ENCODE measurements at places on chromosomes 1 and 21. TPM values are rescaled to one million over a fixed set of nuclear protein-coding genes. Genes with fewer than 3 reads are reported as not detected.

- no peak overlapping the region for H3K4me3 ChIP-seq
- H3K27me3 ChIP-seq: no peaks in the 10 kb centered on the region
- H3K27ac ChIP-seq: no peak overlapping the region
- peaks cover 10% of the 10 kb centered on the region for H3K4me1 ChIP-seq
- DNase-seq: no peak
Observed at GRCh38 chr1:46171871-46172270, 3.0 kb upstream of the TSPAN1 start.

DNA sequence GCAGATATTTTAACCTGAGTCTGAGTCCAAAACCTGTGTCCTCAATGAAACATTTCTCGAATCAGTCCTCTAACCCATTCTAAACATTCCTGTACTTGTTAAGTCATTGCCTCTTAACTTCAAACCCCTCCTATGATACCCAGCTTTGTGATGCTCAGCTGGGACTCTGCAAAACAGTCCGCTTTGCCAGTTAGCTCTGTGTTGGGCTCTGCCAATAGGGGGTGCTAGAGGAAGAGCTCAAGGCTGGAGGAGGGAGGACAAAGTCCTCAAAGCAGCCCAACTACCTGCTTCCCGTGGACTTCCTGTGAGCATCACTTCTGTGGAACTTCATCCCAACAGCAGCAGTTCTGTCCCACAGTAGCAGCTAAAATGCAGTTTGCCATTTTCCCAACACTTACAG is 38.1 kb upstream of the SYT14 start:
- H3K27ac ChIP-seq: no peak overlapping the region
- no peaks in the 10 kb centered on the region for H3K4me1 ChIP-seq
- H3K27me3 ChIP-seq: no peaks in the 10 kb centered on the region
- no peaks in the 10 kb centered on the region for H3K36me3 ChIP-seq
- no peak overlapping the region for H3K4me3 ChIP-seq

DDI2 gene
- total RNA-seq: 29.1 TPM

DNA sequence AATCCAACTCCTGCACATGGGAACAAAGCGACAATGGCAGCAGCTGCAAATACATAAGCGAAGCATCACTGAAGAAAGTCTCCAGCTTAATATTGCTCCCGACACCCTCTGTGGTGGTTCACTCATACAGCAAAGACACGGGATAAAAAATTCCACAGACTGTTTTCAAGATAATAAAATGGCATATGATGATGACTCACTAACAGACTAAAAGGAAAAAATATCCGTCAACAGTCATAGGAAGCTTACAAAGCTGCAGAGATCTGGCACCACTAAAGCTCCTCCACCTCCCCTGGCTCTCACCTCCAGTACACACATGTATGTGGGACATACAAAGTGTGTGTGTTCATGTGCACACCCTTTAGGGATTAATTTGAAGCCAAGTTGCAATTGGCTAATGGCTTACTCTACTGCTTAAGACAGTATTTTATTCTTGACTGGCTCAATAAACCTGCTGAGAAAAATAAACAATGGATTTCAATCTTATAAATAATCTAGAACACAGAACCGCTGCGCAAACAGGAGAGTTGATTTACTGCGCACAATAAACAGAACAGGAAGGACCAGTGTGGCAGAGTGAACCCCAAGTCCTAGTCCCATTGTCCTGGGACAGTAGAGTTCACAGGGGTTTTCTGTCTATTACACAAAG is 94.4 kb downstream of the SLC45A1 start:
- H3K4me3 ChIP-seq: no peak overlapping the region

- peaks cover 9% of the 10 kb centered on the region for H3K4me1 ChIP-seq
- peak overlapping the region; percentile 89 for H3K4me3 ChIP-seq
- no peaks in the 10 kb centered on the region for H3K27me3 ChIP-seq
- no peaks in the 10 kb centered on the region for H3K36me3 ChIP-seq
Observed at GRCh38 chr1:6391951-6392808, 1.4 kb downstream of the ACOT7 start.

GRCh38 chr1:32893198-32894018 is 7.1 kb downstream of the HPCA start:
- H3K27ac ChIP-seq: no peak overlapping the region
- H3K27me3 ChIP-seq: peaks cover 16% of the 10 kb centered on the region
- H3K4me1 ChIP-seq: no peaks in the 10 kb centered on the region

DNA sequence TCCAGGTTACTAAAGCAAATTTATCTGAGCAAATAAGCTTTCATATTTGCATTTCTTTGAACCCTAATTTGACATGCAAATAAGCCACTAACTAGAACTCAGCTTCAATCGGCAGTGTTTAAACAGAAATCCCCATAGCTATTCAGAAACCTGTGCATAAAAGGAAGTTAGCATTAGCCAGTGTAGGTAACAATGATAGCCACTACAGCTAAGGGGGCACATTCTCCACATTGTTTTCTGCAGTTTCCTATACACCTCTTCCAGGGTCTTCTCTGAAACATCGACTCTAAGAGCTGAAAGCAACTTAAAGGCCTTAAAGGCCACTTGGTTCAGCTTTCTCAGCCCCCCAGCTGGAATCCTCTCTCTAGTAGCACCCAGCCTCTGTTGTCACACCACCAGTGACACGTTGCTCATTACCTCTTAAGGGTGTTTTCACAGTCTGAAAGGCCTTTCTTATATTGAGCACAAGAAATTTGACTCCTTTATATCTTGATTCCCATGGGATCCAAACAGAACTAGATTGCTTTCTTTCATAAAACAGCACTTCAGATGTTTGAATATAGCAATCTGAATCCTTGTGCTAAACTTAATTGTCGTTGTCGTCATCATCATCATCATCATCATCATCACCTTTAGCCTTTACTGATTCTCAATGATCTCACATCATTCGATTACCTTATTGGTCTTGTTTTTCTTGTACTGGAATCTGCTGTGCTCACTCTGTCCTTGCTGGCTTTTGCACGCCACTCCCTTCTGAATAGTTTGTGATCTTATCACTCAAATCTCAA is 93.9 kb upstream of the DAB1 start:
- H3K36me3 ChIP-seq: no peaks in the 10 kb centered on the region
- H3K27me3 ChIP-seq: no peaks in the 10 kb centered on the region
- no peak for DNase-seq
- H3K4me1 ChIP-seq: no peaks in the 10 kb centered on the region
- no peak overlapping the region for H3K27ac ChIP-seq

DNA sequence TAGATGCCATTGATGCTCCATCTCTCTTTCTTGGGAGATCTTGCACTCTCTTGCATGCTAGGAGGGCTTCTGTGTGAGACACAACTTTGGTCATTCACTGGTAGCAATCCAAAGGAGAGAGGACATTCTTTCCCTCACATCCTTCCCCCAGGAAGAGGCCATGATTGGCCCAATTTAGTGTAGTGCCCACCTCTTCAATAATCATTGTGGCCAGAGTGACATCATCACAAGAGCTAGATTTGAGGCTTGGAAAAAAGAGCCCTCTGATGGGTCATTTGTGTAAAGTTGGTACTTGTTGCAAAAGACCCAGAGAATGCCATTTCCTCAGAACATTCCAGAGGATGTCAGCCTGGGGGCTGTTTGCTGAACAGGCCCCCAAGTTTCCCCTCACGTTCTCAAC is 30.2 kb downstream of the S100A6 start:
- no peak overlapping the region for H3K27ac ChIP-seq
- no peak overlapping the region for H3K4me3 ChIP-seq
- H3K4me1 ChIP-seq: no peaks in the 10 kb centered on the region
- DNase-seq: no peak
- no peaks in the 10 kb centered on the region for H3K36me3 ChIP-seq

- no peaks in the 10 kb centered on the region for H3K27me3 ChIP-seq
- H3K4me3 ChIP-seq: no peak overlapping the region
- no peak for DNase-seq
Observed at GRCh38 chr1:86971778-86972177, 57.3 kb downstream of the HS2ST1 start.

- H3K27ac ChIP-seq: no peak overlapping the region
- DNase-seq: no peak
- no peaks in the 10 kb centered on the region for H3K27me3 ChIP-seq
- no peaks in the 10 kb centered on the region for H3K36me3 ChIP-seq
Observed at GRCh38 chr1:214331827-214332423, 51.0 kb downstream of the SMYD2 start.

DNA sequence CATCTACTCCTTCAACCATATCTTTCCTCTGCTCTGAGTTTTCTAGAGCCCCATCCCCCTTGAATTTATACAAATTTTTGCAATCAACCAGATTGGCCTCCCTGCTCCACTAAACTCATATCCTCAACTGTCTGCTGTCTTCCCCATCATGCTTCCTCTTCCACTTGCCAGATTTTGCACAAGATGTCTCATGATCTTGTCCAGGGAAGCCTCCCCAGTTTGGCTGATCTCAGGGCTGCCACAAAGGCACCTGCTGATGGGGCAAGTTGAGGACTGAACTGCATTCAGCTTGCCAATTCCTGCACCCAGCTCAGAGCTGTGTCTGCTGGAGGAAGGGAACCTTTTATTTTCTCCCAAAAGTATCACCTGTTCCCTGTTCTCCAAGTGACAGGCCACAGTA is 3.9 kb upstream of the KCNJ9 start:
- peaks cover 2% of the 10 kb centered on the region for H3K27me3 ChIP-seq
- H3K4me3 ChIP-seq: no peak overlapping the region
- no peak overlapping the region for H3K27ac ChIP-seq
- no peak for DNase-seq

KIF26B gene
- 11.6 TPM for total RNA-seq

- no peaks in the 10 kb centered on the region for H3K27me3 ChIP-seq
- DNase-seq: no peak
Observed at GRCh38 chr1:29682171-29682918, 446.0 kb downstream of the PTPRU start.

SMIM12 gene
- total RNA-seq: 42.4 TPM

PCAT6 gene
- 0.62 TPM for total RNA-seq

GRCh38 chr1:225998560-225999226 is 450 bp downstream of the SDE2 start:
- peaks cover 7% of the 10 kb centered on the region for H3K36me3 ChIP-seq
- no peaks in the 10 kb centered on the region for H3K27me3 ChIP-seq
- H3K27ac ChIP-seq: peak overlapping the region; percentile 81
- no peak for DNase-seq

GRCh38 chr1:201260236-201260590 is 23.1 kb upstream of the PKP1 start:
- H3K27ac ChIP-seq: no peak overlapping the region
- H3K4me1 ChIP-seq: no peaks in the 10 kb centered on the region
- no peak for DNase-seq
- H3K36me3 ChIP-seq: no peaks in the 10 kb centered on the region
- no peak overlapping the region for H3K4me3 ChIP-seq

C1orf174 gene
- total RNA-seq: 18.6 TPM

GRCh38 chr1:34905098-34905459 is 24.4 kb downstream of the DLGAP3 start:
- no peaks in the 10 kb centered on the region for H3K27me3 ChIP-seq
- no peak overlapping the region for H3K4me3 ChIP-seq
- H3K36me3 ChIP-seq: no peaks in the 10 kb centered on the region
- H3K27ac ChIP-seq: no peak overlapping the region

DNA sequence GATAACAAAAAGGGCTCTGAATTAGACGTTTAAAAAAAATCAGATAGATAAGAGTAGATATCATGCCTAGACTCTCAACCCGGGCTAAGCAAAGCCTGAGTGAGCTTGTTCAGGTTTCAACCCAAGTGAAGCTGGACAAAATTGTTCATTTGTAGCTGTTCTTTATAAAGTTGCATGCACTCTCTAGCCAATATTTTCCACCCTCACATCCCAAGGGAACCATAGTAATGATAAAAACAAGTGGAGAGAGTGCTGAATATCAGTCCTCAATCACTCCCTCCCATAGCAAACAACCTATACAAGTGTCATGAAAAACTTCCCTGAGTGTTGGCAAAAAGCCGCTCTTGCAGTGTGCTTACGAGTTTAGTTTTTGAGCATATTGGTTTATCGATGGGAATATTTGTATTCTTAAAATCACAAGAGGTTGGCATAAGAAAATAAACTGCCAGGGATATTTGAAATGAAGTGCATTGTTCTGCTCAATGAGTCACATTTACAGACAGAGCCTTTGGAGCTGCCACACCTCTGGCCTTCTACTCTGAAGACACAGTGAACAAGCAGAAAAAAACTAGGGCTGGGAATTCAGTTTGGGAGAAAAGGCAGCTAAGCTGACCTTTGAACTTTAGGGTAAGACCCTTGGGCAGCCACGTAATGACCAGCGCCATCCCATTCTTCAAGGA is 2.2 kb upstream of the CLCA2 start:
- H3K36me3 ChIP-seq: no peaks in the 10 kb centered on the region
- no peak overlapping the region for H3K4me3 ChIP-seq
- no peak overlapping the region for H3K27ac ChIP-seq

UTS2 gene
- total RNA-seq: not detected

FAM72B gene
- 13.6 TPM for total RNA-seq

DNA sequence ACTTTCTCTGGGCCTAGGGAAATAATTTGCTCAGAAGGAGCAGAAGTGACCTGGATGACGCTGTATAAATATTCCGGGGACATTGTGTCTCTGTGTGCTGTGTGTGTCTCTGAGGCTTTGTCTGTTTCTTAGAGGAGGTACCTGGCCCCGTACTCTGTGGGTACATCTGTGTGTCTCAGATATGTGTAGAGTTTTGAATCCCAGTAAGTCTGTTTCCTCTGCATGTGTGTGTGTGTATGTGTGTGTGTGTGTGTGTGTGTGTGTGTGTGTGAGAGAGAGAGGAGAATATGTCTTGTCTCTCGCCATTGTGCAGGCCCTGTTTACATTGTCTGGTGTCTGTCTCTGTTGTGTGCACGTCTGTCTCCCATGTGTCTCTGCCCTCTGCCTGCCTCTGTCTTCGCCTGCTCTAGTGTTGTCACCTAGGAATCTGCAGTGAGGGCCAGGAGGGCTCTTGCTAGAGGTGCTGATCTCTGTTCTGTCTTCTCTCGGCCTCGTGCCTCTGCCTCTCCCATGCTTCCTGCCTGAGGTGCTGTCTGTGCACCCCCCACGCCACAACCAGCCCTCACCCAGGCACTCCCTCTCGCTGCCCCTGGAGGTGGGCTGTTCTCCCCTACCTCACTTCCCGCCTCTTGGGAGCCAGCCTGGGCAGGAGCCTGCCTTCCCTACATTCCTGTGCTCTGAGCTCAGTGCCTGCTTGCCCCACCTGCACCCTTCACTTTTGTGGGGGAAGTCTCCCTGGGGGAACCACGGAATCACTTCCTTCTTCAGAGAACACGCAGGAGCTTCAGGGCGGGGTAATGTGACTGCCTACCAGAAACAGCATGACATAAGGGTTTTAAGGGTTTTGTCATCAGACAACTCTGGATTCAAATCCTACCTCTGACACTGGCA is 5.9 kb downstream of the MAP7D1 start:
- no peaks in the 10 kb centered on the region for H3K36me3 ChIP-seq
- peaks cover 51% of the 10 kb centered on the region for H3K4me1 ChIP-seq
- H3K27ac ChIP-seq: peak overlapping the region; percentile 95
- H3K4me3 ChIP-seq: peak overlapping the region; percentile 85
- no peaks in the 10 kb centered on the region for H3K27me3 ChIP-seq
- no peak for DNase-seq

DNA sequence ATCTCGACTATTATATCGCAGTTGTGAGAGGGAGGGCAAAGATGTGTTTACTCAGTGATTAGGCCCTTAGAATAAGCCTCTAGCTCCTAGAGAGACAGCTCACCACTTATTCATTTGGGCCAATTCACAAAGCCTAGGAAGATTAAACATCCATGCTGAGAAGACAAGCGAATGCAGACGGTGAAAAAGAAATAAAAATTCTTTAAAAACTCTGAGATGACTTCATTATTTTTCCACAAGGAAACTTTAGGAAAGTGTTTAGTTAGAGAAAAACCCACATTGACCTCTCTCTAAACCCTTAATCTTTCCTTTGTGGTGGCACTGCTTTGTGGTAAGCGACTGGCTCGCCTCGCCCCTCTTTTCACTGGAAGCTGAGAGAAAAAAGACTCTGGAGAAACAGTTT is 146.8 kb upstream of the DMRTA2 start:
- no peaks in the 10 kb centered on the region for H3K36me3 ChIP-seq
- no peaks in the 10 kb centered on the region for H3K4me1 ChIP-seq
- no peak overlapping the region for H3K27ac ChIP-seq
- DNase-seq: no peak
- H3K27me3 ChIP-seq: no peaks in the 10 kb centered on the region

ALDH4A1 gene
- 13.8 TPM for total RNA-seq

All from GM12878 (cell line).